Common myeloid progenitor, CD34-positive (primary cell): ENCODE measurements at places on chromosomes 12 and 14.

- DNase-seq, result peak; percentile 29
Observed at GRCh38 chr12:54136844-54137580, 51.8 kb downstream of the SMUG1 start.

GRCh38 chr14:105486974-105487448, 325 bp downstream of the CRIP1 start:
- DNase-seq, result no peak

- no peak for DNase-seq
Observed at GRCh38 chr14:25837551-25837965, 760.3 kb downstream of the NOVA1 start.

- peak; percentile 72 for DNase-seq
Observed at GRCh38 chr12:29241821-29242591, 92.9 kb downstream of the FAR2 start.

DNA sequence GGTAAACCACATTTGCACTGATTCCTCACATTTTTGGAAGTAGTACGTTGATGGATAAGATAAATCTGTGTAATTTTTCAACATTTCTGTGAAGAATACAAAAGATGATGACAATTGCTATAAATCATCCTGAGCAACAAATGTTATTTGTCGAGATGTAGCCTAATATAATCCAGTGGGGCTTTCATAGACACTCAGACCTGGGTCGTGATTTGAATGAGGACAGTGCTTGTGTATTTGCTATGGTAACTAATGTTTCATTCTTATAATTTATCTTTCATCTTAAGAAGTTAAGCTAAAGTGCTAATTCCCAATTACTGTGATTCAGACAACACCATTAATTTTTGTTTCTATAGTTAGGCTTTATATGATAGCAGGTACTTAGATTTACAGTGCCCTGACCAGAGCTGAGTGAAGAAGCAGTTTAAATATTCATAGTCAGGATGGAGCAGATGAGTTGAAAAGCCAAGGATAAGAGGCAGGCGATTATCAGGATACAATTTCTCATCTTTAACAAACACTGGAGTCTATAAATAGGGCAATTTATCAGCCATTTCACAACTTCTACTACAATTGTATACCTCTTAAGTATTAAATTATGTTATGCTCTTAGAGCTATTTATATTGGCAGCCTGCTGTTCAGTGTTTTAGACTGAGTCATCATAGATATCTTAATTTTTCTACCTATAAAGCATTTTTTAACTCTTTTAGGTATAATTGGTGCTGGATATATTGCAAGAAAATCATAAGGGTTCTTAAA, 359.9 kb downstream of the TRHDE start:
- DNase-seq, result no peak

DNA sequence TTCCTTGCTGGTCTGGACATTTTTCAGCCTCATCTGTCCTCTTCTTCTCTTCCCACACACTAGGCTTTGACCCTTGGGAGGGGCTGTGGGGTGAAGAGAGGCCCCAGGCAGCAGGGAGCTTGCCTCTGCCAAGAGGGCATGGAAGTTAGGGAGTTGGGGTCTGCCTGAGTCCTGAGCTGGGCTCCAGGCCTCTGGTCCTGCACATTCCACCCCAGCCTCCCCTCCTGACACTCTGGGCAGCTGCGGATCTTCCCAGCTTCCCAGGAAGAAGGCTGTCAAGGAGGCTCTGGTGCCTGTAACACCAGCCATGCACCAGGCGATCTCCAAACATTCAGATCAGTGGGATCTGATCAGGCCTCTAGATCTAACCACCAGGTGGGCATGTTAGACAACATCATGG, 169.1 kb upstream of the PRMT8 start:
- no peak for DNase-seq

DNA sequence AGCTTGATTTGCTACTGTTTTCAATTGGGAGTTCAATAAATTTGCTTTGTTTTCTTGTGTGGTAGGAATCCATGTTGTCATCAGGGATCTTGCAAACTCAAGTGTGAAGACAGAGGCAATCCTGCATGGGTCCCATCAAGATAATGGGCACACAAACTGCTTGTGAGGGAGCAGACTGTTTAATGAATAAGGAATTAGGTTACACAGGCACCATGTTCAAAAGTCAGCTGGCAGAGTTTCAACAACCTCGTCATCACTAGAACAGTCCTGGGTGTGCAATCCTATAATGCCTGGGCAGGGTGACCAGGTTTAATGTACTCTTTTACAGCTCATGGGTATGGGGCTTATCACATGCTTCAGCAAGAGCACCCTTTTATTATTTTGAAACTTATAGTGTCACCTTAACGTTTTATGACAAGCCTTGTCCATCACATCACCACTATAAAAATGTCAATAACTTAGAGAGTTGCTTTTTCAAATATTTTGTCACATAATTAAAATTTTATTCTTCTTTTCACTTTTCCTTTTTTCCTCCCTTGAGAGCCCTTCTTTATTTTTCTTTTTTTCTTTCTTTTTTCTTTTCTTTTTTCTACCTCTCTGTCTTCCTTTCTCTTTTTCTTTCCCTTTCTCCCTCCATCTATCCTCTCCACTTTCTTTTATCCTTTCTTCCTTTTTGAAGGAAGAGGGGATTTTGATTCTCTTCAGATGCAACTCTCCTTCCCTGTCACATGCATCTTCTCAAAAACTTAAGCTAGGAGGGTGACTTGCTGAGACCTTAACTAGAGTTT, 252.2 kb upstream of the ATP2B1 start:
- no peak for DNase-seq

GRCh38 chr14:52279408-52279807, 11.9 kb downstream of the PTGDR start:
- peak; percentile 77 for DNase-seq

DNA sequence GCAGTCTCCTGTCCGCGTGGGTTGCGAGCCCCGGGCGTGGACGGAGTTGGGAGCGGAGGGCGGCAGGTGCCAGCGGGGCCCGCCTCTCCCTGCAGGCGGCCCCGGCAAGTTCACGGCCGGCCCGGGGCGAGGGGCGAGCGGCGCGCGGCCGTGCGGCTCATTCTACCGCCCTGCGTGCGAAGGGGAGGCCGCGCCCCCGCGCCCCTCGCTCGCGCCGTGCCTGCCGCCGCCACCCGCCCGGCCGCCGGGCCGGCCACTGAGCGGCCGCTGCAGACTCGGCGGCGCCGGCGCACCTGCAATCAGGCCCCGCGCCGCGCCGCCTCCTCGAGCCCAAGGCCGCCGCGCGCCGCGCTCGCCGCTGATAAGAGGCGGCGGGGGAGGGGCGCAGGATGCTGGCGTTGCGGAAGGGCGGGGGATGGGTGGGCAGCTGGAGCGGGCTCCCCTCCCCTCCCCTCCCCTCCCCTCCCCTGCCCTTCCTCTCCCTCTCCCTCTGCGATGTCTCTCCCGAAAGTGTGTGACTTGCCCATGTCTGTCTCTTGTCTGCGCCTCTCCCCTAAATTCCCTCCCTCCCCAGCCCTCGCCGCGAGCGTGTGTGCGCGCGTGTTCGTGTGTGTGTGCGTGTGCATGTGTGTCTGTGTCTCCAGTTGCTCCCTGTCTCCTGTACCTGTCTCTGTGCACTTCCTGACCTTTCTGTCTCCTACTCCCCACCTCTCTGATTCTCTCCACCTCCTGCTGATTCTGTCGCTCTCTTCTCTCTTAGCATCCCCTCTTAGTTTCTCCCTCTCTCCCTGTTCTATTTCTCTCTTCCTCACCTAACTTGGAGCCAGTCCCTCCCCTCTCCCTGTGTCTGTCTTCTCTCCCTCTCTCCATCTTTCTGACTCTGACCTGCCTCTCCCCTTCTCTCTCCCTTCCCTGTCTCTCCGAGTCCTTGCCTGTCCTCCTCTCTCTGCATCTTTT, 768.1 kb upstream of the TBX3 start:
- peak; percentile 36 for DNase-seq

DNA sequence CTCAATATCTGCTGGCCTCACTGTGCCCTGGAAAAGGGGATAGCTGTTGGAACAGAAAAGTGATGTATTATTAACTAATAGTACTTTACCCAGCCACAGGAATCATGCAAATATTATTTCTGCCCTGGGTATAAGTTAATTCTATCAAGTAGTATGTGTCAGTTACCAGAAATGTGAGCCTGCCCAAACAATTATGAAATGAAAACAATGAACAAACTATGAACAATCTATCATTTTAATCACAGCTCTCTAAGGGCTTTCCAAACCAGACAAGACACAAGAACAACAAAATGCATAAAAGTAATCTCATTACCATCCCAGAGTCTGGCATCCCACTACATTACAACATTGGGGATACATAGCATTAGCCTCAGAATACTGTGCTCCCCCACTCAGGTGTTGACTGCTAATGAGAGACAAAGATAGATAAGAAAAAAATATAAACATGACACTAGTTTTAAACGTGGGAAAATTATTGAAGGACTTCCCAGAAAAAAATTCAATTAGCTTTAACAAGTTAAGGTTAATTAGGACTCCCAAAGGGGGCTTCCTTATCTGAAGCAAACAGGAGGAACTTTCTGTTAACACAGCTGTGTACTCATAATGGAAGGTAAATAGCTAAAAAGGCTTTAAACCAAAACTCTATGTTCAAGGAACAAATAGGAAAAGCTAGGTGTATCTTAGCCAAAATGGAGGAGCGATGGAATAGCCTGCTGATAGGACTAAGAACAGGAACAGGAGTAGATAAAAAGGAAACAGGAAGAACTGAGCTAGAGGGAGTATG, 3.3 kb downstream of the DCAF5 start:
- no peak for DNase-seq

DNA sequence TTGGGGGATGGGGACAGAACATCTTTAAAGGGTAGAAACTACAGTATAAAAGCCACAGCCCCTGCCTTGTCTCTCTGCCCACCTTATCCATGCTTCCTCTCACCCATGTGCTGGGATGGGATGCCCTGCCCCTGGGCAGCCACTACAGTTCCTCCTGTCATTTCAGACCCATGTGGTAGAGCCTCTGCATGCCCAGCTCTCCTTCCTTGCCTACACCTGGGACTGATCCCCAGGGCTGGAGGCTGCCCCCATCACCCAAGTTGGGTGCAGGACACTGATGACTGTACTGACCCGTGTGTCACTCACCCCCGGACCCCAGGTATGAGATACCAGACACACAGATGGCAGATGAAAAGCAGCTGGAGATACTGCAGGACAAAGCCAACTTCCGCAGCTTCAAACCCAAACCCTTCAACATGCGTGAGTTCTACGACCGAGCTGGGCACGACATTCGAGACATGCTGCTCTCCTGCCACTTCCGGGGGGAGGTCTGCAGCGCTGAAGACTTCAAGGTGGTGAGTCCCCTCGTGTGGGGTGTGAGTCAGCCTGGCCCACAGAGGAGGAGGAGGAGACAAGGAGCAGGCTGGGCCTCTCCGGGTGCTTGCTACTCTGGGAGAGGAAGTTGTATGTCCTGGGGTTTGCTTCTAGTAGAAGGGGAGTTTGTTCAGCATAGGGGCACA, 2.2 kb downstream of the ASIC1 start:
- DNase-seq, result no peak
